ENCODE measurements at places on chromosomes 13 and 19.

GRCh38 chr13:98847780-98848179, 95.3 kb upstream of the SLC15A1 start:
- no peak for DNase-seq

DNA sequence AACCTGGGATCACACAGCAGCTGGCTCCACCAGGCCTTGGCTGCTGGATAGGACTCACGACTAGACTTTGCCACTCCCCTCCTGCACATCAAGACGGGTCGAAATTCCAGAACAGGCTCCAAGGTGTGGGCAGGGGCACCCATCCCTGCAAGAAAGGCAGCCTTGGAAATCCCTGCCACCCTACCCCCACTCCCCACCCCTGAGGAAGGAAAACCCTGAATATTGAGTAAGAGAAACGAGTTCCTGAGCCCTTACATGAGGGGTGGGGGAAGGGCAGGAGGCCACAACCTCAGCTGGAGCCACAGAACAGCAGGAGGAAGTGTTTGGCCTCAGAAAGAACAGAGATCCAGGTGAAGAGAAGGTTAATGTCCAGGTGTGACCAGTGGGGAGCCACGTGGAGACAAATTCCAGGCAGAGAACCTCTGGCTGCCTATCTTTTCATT, 20.1 kb downstream of the DEDD2 start:
- DNase-seq = no peak

GRCh38 chr13:100392709-100393630, 195.6 kb downstream of the GGACT start:
- peak; percentile 62 for DNase-seq

- no peak for DNase-seq
These were observed 5.0 kb downstream of the TNFSF14 start for GRCh38 chr19:6664916-6665315.

GRCh38 chr13:93625536-93625935, 398.9 kb downstream of the GPC6 start:
- no peak for DNase-seq

DNA sequence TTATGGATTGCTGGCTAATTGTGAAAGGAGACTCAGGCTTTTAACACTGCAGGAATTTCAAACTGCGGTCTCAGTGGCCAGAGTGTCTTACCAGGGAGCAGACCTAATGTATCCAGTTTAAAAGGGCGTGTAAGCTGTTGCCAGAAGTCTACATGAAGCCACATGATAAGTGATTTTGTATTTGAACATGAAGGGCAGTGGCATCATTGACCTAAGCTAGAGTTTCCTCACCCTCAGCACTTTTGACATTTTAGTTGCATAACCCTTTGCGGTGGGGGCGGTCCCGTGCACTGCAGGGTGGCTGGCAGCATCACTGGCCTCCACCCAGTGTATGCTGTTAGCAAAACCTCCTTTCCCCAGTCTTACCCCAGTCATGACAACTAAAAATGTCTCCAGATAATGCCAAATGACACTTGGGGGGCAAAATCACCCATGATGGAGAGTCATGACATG, 23.7 kb upstream of the GPR18 start:
- DNase-seq = no peak

DNA sequence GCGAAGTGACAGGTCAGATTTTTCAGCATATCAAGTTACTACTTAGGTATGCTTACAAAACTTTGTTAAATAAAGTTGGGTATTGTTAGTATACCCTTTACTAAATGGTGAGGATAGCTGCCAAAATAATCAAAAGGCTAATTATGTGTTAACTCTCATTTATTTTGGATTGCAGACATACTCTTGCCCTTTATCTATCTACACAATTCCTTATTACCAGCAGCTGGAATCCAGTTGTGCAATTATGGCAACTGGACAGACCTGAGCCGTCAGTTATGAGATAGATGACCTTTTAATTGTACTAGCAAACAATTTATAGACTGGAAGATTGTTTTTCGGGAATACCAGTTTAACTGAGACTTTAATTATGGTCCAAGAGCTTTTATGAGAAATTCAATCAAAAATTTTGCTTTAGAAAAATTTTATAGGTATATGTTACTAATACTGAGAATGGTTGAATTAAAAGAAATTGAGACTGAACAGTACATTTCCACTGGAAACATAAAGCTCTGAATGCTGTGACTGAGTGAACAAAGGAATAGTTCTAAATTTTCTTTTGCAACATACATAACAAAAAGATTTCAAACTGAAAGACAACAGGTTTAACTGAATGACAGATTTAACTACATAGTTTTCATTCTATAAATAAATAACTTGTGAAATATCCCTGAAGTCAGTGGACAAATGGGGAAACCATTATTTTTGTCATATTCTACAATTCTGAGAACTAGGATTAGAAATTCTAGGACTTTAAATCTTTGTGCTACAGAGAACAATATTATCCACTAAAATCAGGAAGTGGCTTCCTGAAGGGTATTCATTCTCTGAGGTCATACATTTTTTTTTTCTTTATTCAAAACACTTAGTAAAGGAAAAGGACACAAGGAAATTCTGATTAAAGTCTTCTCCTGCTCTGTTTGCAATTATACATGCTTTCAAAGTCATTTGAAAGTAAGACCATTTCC, 97.4 kb downstream of the ZC3H13 start:
- no peak for DNase-seq

DNA sequence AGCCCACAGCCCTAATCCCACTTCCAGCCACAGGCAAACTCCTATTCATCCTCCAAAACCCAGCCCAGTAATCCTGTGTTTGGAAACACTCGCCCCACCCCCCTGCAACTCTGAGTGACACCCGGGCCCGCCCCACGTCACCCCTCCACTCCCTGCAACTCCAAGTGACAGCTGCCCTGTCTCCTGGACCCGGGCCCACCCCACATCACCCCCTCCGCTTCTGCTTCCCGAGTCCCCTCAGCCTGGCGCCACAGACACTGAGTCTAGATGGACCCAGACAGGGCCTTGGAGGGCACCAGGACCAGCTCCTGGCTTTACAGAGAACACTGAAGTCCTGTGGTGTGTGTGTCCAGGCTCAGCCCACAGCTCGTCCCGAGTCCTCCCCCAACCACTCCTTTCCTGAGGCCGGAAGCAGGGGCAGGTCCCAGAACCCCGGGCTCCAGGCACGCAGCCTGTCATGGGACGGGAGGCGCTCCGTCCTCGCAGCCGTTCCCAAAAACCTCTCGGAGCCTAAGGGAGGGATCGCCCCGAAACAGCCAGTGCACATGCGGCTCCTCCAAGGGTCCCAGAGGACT, 7.7 kb downstream of the REXO1 start:
- no peak for DNase-seq

DNA sequence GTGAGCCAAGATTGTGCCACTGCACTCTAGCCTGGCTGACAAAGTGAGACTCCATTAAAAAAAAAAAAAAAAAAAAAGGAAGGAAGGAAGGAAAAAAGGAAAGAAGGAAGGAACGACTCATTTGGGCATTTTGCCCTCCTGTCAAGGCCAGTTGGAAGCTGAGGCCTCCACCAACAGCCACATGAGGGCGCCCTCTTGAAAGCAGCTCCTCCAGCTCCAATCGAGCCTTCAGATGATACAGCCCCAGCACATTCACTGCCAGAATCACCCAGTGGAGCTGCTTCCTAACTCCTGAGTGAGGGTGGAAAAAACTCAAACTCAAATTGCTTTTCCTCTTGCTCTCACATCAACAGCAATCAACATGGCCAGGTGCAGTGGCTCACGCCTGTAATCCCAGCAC, 40.9 kb downstream of the GNG7 start:
- no peak for DNase-seq

DNA sequence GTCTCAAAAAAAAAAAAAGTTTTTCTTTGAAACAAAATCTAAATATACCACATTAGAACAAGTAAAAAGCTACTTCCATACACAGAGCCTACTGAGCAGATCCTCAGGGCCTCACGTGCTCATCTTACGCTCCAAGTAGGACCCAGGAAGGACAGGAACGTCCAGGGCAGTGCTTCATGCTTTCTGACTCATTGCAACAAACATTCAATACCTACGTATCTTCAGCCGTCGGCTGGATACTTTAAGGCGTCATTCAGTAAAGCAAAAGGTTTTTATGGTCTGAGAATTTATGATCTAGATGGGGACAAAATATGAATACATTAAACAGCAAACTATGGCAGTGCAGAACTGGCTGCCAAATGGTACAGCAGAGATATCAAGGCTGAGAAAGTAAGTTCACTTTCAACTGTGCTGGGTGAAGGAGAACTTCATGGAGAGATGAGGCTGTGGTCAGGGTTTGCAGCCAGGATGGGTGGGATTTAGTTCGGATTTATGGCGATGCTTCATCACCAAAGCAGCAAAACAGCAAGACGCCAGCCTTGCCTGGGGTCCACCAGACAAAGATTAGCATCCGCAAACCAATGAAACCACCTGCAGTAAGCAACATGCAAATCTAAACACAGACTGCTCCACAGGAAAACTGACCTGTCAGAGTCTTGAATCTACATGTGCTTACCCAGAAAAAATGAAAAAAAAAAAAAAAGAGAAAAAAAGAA, 20.5 kb downstream of the CARS2 start:
- DNase-seq = no peak

- DNase-seq = no peak
These were observed 22.5 kb downstream of the CAB39L start for GRCh38 chr13:49421391-49421790.

DNA sequence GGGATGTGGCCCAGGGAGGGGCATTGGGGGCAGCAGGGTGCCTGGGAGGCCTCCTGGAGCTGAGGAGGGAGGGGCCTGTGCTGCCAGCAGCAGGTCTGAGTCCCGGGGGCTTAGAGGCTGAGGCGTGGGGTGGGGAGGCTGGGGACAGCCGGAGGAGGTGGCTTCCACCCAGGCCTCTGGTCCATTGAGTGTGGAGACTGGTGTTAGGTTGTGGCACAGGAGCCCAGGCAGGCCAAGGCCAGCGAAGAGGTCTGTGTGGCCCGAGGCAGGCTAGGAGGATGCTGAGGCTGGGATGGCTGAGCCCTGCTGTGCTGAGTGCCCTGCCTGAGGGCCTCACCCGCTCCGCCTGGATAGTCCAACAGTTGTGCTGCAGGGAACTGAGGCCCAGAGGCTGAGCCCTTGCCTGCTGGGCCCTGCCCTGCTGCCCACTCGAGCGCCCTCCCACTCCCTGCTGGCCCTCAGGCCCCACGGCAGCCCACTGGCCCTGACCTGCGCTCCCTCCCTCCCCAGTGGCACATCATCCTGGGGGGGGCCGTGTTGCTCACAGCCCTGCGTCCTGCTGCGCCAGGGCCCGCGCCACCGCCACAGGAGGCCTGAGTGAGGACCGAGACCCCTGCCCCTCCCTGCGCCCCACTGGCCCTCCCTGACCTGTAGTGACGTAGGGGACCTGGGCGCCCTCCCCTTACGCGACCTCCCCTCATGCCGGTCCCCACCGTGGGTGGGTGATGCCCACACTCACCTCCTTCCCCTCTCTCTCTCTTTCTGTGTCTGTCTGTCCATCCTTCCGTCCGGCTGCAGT, 4.9 kb upstream of the GARIN5A start:
- DNase-seq = no peak

- peak; percentile 77 for DNase-seq
These were observed 5.5 kb downstream of the HRC start for GRCh38 chr19:49149652-49150105.

DNA sequence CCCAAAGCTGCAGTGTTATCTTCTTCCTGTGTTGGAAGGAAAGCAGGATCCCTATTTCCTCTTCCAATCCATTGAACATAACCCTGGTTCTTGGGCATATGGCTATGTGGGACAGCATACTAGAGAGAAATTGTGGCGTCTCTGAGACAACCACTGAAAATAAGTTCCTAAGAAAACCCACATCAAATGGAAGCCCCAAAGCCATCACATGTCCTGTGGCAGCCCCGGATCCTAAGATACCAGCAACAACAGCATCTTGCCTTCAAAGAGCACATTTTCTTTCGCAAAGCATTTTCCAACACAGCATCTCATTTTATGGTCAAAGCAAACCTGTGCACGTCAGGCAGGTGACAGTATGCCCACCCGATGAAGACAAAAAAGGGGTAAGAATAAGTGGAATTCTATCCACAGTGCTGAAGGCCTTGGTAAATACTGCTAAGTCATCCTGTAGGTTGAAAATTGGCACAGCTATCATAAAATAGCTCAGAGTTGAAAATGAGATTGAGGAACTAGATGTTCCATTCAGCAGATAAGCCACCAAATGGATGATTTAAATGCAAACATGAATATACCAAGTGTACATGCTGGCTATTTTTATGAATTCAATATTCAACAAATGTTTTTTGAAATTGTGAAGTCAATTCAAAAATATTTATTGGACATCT, 232.2 kb downstream of the DLEU7 start:
- no peak for DNase-seq

- DNase-seq = no peak
These were observed 4.9 kb downstream of the TFDP1 start for GRCh38 chr13:113589251-113589960.

GRCh38 chr19:17687857-17688784, at the start of gene UNC13A:
UNC13A (minus strand) TSS chr19:17688354; CDS start chr19:17688199, 155 bp downstream.
- no peak for DNase-seq

DNA sequence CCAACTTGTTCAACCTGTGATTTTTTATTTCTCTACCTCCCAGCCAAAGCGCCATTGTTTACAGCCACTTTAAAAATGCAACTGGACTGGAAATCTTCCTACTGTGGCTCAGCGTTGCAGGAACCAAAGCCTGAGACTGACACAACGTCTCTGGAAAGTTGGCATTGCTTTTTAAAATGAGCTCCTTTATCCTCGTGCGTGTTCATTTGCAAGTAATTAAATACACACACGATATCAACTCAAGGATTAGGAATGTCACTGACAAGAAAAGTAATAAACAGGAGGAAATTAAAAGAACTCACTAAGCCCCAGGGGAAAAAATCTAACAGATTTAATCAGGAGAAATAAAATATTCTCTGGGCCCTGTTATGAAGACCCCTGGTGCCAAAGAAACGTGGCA, 184.6 kb upstream of the IRS2 start:
- no peak for DNase-seq

GRCh38 chr19:29681422-29682235, 16.4 kb downstream of the PLEKHF1 start:
- no peak for DNase-seq

DNA sequence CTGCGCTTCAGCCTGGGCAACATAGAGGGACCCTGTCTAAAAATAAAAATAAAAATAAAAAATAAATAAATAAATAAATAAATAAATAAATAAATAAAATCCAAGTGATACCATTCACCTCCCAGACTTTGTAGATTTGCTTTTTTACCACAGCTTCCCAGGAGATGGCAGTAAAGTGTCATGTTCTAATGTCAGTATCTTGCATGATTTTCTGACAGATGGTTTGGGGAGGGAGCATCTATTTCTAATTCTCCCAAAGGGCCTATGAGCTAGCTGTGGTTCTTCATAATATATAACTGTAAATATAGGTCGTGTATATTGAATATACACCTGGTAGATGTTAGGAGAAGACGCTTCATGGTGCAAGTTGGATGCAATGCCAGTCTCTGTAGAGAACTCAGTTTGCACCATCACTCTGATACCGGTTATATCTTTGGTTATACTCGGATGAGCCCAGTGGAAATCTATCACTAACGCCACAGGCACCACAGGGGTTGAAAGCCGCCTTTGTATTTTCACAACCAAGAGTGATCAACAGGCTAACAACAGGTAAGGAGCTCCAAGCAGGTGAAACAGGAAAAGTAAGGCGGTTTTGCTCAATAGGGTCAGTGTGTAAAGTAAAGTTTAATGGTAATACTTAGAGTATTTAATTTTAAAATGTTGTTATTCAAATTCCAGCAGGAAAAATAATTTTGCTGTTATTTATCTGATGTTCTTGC, 13.9 kb downstream of the APLP1 start:
- peak; percentile 96 for DNase-seq
